Activated T-helper 2 cell treated with anti-CD3 and anti-CD28 coated beads, Interferon-gamma antibody, Interleukin-2, Interleukin-4, amounts not matched to agents 10 μg/mL and 5 μg/mL and 100 μg/mL, durations not matched to agents 14 hours and 24 hours and 36 hours (primary cell): ENCODE measurements at places on chromosomes 16 and 17.

DNA sequence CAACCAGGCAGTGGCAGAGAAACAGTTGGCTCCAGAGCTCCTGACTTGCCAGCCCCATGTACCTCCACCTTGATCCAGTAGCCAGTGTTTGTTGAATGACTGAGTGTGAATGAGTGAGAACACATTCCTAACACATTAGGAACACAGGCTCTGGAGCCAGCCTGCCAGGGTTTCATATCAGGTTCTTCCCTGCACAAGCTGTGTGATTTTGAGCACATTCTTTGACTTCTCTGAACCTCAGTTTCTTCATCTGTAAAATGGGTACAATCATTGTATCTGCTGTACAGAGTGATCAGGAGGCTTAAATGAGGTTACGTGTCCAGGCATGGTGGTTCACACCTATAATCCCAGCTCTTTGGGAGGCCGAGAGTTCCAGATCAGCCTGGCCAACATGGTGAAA is 13.3 kb upstream of the RMI2 start:
- DNase-seq, result no peak

- DNase-seq, result no peak
Measured at GRCh38 chr17:69744512-69745070, 330.1 kb downstream of the MAP2K6 start.

- DNase-seq, result no peak
Measured at GRCh38 chr16:10564591-10564990, 15.8 kb downstream of the EMP2 start.

GRCh38 chr16:90053902-90054500 is 23.1 kb downstream of the PRDM7 start:
- no peak for DNase-seq

DNA sequence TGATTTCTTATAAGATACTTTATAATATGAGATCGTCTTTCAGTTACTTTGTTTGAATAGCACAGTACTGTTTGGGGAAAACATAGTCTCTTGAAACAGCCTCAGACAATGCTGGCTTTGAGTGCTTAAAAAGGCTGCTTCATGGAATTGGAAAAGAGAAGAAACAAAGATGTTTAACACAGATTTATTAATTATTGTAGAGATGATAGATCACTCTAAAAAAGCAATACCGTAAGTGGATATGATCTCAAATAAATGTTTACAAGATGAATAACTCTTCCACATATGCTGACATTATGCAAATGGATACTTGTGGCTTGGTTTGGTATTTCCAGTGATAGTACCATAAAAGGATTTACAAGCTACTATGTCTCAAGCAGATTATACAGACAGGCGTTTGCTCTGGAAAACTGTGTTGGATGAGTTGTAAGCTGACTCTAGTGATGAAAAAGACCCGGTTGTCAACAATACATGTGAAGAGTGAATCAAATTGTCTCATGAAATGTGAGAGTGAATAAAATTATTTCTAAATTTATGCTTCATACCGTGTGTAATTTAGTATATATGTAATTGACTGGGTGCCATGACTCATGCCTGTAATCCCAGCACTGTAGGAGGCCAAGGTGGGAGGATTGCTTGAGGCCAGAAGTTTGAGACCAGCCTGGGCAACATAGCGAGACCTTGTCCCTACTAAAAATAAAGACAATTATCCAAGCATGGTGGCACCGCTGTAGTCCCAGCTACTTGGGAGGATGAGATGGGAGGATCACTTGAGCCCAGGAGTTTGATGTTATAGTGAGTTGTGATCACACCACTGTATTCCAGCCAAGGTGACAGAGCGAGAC is 105.4 kb downstream of the FTO start:
- DNase-seq, result no peak

DNA sequence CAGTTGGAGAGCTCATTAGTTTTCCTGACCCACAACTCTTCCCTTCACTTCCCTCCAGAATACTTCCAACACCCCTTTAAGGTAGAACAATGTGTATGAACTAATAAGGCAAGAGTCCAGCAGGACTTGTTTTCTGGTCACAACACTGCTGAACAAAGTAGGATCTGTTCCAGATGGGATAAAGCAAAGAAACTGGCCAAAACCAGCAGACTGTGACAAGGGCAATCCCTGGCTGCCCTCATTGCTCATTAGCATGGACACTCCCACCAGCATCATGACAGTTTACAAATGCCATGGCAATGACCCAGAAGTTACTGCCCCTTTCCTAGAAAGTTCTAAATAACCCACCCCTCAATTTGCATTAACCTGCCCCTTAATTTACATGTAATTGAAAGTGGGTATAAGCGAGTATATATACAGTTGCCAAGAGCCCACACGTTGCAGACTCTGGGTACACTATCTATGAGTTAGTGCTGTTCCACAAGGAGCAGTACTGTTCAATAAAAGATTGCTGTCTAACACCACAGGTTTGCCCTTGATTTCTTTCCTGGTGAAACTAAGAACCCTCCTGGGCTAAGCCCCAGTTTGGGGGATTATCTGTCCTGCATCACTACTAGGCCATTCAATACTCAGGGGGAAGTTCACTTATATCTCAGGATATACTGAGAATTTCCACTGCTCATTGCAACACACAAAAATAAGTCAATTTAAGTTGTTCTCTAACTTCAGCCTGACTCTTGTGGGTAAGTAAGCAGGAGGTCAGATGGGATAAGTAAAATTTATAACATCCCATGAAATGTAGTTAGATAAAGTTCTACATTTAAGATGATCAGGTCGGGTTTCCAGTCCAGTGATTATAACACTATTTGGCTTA is 82.3 kb downstream of the SSH2 start:
- no peak for DNase-seq

DNA sequence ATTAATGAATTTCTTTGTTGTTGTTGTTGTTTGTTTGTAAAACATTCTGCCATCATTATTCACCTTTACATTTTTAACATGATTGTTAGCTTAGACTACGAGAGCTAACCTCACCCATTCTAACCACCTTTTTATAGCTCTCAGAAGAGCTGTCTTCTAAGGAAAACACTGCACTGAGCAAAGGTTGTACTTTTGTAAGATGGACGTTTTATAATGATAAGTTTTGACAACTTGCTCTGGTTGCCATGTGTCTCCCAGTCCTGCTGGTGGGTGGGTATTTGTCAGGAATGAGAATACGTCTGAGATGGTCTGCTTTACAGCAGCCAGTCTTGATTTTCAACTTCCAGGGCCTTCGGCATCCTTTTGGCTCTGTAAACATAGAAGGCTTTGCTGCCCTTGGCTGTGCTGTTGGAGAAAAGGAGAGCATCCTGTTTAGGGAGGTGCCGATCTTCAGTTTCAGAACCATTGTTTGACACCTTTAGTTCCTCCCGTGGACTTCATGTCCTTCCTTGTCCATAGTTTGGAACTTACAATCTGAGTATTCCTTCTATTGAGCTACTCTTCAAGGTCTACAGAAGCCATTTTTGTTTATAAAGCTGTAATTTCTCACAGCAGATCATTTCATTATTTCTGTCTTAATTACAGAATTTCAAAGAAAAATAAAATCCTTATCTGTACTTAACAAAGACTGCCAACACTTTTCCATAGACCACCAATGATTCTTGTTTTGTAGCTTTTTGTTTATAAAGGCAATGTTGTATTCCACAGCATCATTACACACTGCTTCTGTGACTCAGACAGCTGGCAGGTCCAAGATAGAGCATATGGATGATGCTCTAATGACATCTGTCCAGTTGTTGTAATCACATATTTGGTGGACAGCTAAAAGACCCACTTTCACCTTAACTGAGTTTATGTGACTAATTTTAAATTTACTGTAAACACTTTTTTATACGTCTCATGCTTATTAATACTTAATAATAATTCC is 270.1 kb upstream of the TBX2 start:
- DNase-seq, result no peak

DNA sequence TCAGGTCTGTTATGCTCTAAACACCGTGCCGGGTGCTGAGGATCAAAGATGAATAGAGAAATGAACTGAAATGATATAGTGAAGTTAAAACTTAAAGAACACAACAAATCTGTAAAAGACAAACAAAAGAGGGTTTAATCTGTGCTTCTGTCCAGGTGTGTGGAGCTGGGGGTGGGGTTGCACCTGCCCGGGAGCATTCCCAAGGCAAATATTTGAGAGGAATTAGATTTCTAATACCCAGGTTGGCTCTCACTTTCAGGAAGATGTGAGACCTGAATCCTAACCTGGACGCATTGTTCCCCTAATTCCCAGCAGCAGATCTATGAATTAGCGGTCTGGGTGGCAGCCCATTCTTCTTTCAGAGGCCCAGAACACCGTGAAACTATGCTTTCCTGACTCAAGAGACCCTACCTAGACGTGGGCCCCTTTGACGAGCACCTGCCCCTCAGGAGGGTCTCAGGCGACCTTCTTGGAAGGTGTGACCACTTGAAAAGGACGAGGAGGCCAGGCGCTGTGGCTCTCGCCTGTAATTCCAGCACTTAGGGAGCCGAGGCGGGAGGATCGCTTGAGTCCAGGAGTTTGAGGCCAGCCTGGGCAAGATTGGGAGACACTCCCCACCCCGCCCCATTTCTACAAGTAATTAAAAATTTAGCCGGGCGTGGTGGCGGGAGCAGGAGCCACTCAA is 677 bp upstream of the RANGRF start:
- no peak for DNase-seq

DNA sequence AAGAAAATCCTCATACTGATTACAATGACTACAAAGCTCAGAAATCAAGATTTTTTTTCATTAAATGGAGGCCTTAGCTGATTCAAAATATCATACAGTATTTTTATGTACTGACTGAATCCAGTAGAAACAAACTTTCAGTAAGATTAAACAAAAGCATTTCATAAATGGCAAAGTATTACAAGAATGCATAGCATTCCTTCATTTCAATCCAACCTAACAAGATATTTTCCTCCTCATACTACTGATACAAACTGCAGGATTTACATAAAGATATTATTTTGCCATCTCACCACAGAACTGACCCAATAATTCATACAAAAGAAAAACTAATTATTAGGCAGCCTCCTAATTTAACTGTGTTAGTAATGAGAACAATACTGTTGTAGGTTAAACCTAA is 6.2 kb upstream of the KANSL1 start:
- DNase-seq, result no peak

DNA sequence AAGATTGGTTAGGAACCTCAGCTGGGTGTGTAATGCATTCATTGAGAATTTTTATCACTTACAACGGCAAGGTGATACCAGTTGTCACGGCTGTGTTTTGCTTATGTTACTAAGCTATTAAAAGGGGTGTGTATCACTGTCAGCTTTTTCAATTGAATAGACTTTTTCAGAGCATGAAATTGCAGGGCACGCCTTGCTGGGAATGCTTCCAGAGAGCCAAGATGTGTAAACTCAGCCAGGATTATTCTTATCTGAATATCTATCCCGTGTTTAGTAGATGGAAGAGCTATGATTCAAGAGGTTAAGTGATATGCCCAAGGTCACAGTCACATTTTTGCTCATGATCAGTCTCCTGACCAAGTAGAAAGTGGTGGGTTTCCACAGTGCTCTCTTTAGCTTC is 6.6 kb upstream of the TEKT3 start:
- DNase-seq, result no peak

DNA sequence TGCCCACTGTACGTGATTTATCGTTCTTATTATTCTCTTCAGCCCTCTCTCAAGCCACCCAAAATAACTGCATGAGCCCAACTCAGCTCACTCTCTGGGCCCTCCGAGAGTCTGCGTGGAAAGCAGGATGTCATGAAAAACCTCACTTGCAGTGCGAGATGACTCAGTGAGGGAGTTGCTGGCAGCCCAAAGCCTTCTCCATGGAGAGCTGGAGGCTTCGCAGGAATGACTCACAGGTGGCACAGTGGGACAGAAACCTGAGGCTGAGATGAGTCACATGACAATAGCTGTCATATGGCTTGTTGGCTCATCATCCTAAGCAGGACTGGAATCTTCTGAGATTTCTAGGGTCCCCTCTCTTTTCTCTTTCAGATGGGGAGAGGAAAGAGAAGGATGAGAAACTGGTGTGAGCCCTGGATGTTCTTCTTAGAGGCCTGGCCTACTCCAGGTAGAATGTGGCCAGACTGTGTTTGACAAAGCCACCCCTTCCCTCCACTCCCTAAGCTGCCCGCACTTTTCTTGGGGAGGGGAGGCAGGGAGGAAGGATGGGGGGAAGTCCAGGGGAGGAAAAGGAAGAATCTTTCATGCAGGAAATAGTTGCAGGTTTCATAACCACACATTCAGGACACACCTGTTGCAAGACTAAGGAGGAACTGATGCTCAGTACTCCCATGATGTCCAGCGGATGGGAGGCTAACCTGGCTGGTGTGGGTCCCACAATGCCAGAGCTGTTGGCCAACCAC is 160.6 kb upstream of the RPL38 start:
- DNase-seq, result no peak

- no peak for DNase-seq
Measured at GRCh38 chr17:39600997-39601597, 6.6 kb downstream of the NEUROD2 start.
